Stimulated activated naive CD4-positive, alpha-beta T cell treated with Interleukin-2 at 50 U/mL for 16 hours (primary cell): ENCODE measurements at places on chromosomes 4 and X.

DNA sequence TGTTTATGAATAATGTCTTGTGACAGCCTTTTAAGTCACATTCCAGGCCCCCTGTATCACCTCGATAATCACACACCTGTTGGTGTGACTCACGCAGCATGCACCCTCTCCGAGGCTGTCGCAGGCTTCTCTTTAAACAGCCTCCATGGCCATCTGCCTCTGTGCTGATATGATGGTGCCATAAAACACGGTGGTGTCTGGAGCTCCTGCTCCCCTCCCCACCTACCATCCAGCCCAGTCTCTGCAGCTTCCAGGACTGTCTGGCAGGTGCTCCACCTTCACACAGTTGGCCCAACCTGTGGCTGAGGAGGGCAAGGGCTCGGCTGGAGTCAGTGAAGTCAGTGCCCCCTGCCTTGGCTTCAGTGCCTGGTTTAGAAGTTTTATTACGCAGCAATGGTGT lies 173.8 kb upstream of the RPL34 start:
- no peak for DNase-seq

DNA sequence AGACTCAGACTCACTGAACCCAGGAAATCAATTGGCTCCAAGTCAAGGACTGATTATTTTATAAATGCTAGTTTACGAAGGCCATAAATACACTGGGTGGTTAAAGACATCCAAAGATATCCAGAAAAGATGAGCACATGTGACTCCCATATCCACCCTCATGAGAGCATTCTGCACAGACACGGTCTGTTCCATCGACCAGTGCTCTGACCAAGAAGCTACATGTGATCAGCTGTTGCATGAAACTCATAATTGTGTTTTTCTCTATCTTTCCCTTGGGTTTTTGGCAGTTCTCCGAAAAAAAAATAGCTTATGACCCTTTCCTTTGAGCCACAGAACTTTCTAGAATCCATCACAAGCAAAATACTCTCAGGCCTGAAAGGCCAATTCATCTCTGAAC lies 2.7 kb upstream of the PIR start:
- no peak for DNase-seq

DNA sequence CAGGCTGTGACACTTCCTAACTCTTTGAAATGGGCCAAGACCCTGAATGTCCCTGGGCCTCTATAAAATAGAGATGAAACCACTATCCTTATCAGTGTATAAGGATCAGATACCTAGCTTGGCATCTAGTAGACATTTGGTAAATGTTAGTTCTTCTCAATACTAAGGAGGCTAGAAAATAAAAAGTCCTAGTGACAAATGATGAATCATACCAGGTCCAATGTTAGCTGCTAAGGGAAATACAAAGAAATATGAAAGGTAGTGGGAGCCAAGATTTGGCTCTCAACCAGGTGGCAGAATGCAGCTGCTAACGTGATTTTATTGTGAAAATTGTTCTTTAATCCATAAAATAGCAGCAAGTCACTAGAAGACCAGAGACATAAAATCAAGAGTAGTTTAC lies 19.8 kb upstream of the PPARGC1A start:
- DNase-seq, result no peak

GRCh38 chrX:13894888-13895565 lies 78.1 kb upstream of the GPM6B start:
- DNase-seq, result no peak

- no peak for DNase-seq
Measured at GRCh38 chrX:149472625-149473024, 32.5 kb downstream of the IDS start.

DNA sequence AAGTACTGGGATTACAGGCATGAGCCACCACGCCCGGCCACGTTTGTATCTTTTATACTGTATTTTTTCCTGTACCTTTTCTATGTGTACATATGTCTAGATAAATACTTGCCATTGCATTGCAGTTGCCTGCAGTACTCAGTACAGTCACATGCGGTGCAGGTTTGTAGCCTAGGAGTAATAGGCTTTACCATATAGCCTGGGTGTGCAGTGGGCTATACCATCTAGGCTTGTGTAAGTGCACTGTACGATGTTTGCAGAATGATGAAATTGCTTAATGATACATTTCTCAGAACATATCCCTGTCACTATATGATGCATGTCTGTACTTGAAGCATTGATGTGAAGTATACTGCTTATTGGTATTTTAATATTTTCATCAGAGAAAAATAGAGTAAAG lies 115.4 kb upstream of the PUDP start:
- DNase-seq, result no peak

- DNase-seq, result no peak
Measured at GRCh38 chr4:70627620-70628019, 924 bp upstream of the ENAM start.

DNA sequence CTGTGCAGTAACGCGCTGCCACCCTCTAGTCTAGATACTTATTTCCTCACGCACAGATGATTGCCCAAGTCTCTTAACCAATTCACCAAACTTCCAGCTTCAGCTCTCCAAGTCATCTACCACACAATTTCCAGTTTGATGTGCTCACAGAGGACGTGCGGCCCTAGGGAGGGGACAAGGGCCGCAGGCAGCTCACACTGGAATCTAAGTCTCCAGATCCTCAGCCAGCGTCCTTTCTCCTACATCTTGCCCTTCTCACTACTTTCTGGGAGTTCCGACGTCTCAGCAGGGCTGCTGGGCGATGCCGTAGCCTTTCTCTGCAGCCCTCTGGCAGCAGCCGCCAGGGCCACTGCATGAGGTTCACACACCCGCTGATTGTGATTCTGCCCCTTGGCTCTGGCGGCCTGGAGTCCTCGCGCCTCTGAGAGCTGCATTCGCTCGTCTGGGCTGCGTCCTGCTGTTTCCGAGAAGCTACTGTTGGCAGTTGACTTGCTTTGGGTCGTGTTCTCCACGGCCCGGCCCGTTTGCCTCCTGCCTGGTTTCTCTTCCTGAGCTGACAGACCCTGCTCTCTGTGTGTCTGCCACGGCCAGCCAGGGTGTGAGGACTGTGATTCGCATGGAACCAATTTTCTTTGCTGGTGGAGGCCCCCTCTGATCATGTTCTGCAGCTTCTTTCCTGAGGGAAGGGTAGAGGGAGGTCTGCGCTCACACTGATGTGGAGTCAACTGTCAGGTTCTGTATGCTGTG lies 14.1 kb upstream of the TMEM131L start:
- DNase-seq, result no peak

DNA sequence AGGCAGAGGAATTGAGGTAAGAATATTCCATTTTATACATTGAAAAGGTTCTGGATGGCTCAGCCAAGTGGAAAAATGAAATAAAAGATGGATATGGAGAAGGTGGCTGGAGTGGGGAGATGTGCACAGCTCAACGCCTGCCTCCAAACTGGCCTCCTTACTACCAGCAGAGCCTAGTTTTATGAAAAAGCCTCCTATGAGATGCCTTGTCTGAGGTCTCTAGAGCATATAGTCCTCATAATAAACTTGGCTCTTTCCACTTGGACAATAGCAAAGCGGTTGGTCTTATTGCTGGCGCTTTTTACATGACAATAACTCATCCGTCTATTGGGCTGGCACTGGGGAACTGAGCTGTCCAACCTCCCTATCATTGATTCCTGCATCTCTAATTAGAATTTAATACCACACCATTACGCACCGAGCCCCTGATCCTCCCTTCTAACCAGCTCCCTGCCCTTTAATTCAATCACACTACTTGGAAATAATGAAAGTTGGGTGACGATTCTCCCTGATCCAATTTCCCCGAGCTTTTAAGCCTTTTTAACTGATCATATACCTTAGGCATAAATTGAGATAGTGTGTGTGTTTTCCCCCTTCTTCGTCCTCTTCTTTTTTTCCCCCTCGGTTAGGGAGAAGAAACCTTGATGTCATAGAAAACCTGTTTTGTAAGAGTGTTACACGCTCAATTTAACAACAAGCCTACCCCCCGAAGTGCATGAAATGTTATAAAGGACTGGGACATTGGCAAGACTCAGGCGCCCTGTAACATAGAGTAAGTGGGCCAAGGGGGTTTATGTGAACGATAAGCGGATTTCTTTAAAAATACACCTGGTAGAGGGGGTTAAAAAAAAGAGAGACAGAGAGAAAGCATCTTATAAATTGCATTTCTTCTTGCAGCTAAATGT lies at the start of gene PHOX2B:
PHOX2B (minus strand) TSS at position 155 of the 905 bp plus-strand sequence; CDS start at position 40, 115 bp downstream.
- no peak for DNase-seq

DNA sequence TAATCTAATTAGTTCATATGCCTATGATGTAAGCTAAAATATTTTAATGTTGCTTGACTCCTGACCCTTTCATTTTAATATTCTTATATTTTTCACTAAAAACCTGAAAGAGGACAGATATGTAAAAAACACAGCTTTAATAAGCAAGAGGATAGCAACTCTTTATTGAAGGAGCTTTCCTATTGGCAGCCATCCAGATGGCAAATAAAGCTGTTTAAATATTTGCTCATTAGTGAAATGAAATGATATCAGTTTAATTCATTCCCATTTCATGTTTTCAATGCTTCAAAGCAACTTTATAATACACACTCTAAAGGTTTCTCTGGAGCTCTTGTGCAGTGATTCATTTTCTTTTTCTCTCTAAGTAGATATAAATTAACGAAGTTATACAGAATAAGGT lies 473.4 kb downstream of the PCDH7 start:
- DNase-seq, result no peak

DNA sequence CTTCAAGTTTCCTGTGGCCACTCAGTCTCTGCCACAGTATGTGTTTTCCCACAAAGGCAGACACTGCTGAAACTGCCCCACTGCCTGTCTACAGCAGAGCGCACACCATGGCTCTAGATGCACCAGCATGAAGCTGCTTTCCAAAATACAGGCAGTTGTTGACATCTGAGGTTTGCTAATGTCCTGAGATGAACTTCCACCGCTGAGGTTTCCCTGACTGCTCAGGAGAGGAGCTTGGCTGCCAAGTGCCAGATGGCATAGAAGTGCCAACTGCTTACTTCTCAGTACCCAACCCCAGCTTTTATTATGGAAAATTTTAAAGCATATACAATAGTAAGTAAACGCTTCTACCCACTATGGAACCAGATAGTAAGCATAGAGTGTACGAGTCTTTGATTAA lies 61.0 kb upstream of the EXOC1L start:
- no peak for DNase-seq

GRCh38 chr4:56971383-56971782 lies 6.0 kb downstream of the NOA1 start:
- DNase-seq, result no peak

GRCh38 chr4:90095000-90095399 lies 32.2 kb upstream of the CCSER1 start:
- DNase-seq, result no peak

- no peak for DNase-seq
Measured at GRCh38 chr4:25632135-25632534, 23.5 kb upstream of the SLC34A2 start.
